DMS 273 treated with DMSO at 0.1 percent for 48 hours (cell line): ENCODE measurements at places on chromosomes 7 and 10.

GRCh38 chr10:49187950-49188761 is at the start of gene TMEM273:
Gene TMEM273 (minus strand): TSS chr10:49188391. CDS start chr10:49188336, 55 bp downstream.
- DNase-seq: no peak

DNA sequence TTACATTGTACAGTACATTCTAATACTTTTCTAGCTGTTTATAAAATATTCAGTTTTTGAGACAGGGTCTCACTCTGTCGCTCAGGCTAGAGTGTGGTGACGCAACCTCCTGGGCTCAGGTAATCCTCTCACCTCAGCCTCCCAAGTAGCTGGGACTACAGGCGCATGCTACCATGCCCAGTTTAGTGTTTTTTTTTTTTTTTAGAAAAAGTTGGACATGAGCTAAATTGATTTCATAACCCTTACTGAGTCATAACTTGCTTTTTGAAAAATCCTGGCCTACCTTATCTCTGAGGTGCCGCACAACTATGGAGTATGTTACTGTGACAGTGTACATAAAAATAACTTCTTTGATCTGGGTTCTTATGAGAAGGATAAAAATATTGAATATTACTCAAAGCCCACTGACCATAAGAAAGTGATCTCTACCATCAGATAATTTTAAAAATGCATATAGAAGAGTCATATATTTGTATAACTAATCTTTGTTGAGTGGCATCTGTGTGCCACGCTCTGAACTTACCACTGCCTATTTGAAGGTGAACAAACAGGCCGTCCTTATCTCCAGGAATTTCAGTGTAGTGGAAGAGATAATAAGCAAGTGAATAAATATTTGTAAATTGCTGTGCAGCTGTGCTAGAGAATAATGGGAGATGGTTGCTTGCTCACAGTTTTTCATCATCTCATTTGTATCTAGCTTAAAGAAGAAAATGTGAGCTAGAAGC is 73.2 kb downstream of the PPP1R9A start:
- no peak for DNase-seq

DNA sequence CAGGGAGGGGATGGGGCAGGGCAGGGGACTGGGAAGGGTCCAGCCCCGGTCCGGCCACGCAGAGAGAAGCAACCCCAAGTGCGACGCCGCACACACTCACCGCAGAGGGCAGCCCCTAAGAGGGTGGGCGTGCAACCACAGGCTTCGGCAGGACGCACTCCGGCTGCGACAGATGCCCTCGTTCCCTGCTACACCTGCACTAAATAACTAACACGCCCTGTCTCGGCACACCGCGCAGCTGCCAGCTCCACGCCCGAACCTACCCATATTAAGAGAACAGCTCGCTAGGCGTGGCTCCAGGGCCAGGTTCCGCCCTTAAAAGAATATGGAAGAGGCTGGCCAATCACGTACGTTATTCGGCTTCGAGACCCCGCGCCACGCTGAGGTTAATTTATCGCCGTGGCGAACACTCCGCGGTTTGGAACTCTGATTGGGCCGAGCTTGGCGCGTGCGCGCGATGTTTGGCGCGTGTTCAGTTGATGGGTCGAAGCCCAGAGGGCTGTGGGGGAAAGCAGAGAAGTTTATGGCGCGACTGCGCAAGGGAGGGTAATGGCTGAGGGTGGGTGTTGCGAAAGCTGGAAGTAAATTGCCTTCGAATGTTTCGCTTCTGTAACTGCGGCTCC is 91.1 kb downstream of the OR13A1 start:
- no peak for DNase-seq

DNA sequence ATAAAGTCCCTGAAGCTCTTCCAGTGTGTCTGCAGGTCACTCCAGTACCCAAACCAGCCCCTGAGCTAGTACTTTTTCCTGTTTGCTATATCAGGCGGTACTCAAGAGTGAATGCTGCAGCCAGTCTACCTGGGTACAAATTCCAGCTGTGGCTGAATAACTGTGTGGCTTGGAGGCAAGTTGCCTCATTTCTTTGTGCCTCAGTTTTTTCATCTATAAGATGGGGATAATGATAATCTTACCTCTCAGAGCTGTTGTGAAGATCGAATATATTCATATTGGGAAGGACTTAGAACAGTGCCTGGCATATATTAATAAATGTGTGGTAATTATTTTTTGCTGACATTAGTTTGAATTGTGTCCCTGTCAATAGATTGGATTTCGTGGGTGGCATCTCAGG is 191.2 kb downstream of the WDR11 start:
- no peak for DNase-seq

DNA sequence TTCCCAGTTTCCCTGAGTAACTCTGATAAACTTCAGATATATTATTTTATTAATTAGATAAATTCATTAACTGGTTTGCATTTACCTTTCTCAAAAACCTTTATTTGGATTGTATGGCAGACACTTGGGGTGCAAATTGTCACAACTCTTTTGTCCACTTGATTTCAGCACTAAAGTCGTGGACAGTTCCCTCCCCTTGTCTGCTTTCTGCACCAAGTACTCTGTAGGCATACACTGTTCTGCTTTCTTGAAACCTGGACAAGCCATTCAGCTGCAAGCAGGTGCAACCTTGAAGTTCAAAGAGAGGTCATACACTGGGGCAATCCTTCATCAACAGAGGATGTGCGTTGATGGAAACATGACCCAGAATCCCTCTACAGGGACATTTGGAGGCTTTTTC is 162.9 kb downstream of the ARL5B start:
- no peak for DNase-seq

- no peak for DNase-seq
Observed at GRCh38 chr10:78953113-78953798, 115.5 kb upstream of the ZMIZ1 start.

- no peak for DNase-seq
Observed at GRCh38 chr10:7546385-7546967, 120.3 kb downstream of the ITIH5 start.

GRCh38 chr10:33233635-33234034 is 100.8 kb downstream of the NRP1 start:
- no peak for DNase-seq

DNA sequence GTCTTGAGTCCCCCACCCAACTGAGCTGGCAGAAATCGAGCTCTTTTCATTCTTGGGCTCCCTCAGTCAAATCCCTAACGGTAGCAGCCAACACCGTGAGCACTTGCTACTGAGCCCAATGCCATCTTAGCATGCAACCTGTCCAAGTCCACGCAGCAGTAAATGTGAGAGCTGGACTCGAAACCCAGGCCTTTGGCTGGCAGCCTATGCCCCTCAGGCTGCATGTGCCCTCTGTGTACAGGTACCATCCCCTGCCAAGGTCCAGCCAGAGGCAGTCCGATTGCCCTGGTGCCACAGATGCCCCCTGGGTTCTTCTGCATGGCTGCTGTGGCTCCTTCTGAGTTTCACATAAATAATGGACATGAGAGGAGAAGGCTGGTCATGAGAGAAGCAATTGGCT is 1.2 kb upstream of the TMEM273 start:
- DNase-seq: no peak

- DNase-seq: peak; percentile 68
Observed at GRCh38 chr7:82810558-82811259, 352.0 kb downstream of the PCLO start.

DNA sequence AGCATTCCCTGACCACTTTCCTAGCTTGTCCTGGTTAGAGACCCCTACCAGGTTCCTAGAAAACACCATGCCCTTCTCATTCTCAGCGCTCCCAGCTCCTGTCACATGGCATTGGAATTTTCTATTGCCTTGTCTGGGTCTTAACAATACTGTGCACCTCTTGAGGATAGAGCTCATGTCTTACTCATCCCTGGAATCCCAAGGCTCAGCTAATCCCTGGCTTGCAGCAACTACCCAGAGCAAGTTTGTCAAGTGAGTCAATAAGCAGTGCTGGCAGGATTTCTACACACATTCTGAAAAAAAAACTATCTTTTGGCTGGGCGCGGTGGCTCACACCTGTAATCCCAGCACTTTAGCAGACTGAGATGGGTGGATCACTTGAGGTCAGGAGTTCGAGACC is 11.7 kb upstream of the PRDX3 start:
- no peak for DNase-seq

GRCh38 chr10:103793429-103793828 is 61.9 kb downstream of the SH3PXD2A start:
- no peak for DNase-seq

GRCh38 chr7:106813705-106814305 is 51.3 kb upstream of the PIK3CG start:
- DNase-seq: no peak

- no peak for DNase-seq
Observed at GRCh38 chr7:111126987-111127386, 36.1 kb downstream of the LRRN3 start.

GRCh38 chr7:130107949-130108674 is 37.8 kb downstream of the KLHDC10 start:
- DNase-seq: no peak

GRCh38 chr7:47663851-47664250 is 81.9 kb upstream of the TNS3 start:
- DNase-seq: no peak

GRCh38 chr10:14822879-14823755 is 14.7 kb downstream of the CDNF start:
- no peak for DNase-seq

DNA sequence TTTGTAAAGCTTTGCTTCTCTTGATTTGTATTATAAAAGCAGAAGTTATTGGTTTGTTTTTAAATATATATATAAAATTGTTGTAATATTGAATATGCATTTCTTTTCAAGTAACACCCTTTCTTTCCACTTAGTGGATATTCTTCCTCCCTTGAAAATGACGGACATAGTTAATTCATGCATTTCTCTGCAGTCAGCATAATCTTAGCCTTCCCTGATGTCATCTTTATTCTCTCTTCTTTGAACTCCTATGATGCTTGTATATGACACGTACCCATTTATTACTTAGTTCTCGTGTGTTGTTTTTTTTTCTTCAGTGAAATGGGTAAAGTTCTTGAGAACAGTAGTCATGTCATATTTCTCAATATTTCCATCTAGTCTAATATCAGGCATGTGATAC is 191.2 kb downstream of the MDFIC start:
- no peak for DNase-seq

GRCh38 chr7:94301024-94301586 is 93.6 kb upstream of the COL1A2 start:
- peak; percentile 32 for DNase-seq

DNA sequence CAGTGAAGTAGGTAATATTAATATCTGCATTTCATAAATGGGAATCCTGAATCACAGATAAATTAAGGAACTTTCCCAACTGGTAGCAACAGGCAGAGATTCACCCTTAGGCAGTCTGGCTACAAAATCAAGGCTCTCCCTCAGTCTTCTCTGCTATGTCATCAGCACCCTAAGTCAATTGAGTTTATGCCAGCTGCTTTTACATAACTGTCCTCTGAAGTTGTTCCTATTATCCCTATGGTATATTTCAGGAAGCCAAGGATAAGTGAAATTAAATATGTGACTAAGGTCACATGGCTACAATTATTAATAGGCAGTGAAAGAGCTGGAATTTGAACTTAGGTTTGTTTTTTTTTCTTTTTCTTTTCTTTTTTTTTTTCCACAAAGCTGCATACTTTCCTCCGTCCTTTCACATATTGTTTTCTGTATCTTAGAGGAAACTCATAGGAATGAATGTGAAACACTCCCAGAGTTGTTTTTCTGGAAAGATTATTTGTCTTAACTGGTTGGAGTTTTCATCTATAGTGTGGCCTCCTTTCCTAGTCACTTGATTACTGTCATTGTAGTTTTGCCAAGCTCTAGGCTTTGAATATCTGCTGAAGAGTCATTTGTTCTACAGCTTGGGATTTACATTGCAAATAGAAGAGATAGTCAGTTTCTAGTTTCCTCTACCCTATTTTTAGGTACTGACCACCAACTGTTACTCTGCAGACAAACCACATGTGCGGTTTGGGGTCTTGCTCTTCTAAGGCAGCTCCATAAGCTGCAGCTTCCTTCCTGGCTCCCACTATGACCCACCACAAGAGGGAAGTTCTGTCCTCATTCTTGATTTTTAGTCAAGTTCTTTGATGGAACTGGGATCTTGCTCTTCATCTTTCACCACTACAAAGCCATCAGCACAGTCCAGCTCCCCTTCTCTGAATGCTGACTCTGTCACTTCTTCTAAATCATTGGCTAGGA is 338.0 kb upstream of the KIAA1217 start:
- no peak for DNase-seq

GRCh38 chr7:102117743-102118142 is 168.9 kb upstream of the SH2B2 start:
- no peak for DNase-seq

GRCh38 chr10:83017076-83017867 is 1122.0 kb upstream of the GHITM start:
- DNase-seq: no peak

GRCh38 chr10:48416584-48417232 is 110.2 kb downstream of the MAPK8 start:
- no peak for DNase-seq

GRCh38 chr7:101420436-101420835 is 57.8 kb downstream of the COL26A1 start:
- no peak for DNase-seq

- DNase-seq: no peak
Observed at GRCh38 chr7:147412109-147412508, 1178.5 kb upstream of the C7orf33 start.

GRCh38 chr7:1295776-1296355 is 63.2 kb downstream of the UNCX start:
- no peak for DNase-seq

GRCh38 chr10:59303018-59303417 is 59.3 kb downstream of the FAM13C start:
- DNase-seq: no peak

DNA sequence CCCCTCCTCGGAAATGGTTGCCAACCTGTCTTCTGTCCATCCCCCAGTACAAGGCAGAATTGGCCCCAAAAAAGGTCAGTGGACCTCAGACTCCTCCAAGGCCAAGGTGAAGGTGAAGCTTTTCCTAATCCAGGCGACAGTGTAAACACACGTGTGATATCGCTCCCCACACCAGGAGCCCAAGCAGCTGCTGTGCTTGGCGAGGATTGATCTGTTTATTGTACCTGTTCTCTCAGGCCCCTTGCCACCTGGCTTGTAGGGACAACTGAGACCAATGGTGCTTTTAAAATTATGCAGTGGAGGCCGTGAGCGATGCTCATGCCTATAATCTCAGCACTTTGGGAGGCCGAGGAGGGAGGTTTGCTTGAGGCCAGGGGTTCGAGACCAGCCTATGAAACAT is 66.1 kb upstream of the GTF2IRD1 start:
- DNase-seq: no peak

- DNase-seq: no peak
Observed at GRCh38 chr7:73870041-73870492, 9.1 kb downstream of the TMEM270 start.

GRCh38 chr7:613442-614140 is 93.9 kb upstream of the PDGFA start:
- DNase-seq: no peak

GRCh38 chr7:157612664-157613561 is 276.1 kb downstream of the DNAJB6 start:
- no peak for DNase-seq

DNA sequence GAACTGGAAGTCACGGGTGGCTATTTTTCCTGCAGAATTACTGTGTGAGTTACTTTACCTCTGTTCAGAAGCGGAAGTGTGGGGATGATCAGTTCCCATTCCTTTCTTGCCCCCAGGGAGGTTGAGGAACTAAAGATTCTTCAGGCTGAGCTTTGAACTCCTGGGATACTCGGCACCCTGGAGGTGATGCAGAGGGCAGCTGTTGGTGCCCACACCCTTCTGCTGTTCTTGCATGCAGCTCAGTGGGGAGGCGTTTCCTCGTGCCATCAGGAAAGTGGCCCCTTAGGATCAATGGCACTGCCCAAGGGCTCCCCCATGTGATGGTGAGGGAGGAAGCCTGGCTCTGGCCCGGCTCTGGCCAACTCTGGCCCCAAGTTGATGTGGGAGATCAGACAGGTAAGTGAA is 44.7 kb upstream of the MXI1 start:
- no peak for DNase-seq
